ENCODE measurements at places on chromosomes 11 and 22.

- DNase-seq, result no peak
Observed at GRCh38 chr11:63770763-63771162, 2.2 kb upstream of the ZFTA start.

- no peak for DNase-seq
Observed at GRCh38 chr22:47357493-47357892, 595.0 kb downstream of the TBC1D22A start.

DNA sequence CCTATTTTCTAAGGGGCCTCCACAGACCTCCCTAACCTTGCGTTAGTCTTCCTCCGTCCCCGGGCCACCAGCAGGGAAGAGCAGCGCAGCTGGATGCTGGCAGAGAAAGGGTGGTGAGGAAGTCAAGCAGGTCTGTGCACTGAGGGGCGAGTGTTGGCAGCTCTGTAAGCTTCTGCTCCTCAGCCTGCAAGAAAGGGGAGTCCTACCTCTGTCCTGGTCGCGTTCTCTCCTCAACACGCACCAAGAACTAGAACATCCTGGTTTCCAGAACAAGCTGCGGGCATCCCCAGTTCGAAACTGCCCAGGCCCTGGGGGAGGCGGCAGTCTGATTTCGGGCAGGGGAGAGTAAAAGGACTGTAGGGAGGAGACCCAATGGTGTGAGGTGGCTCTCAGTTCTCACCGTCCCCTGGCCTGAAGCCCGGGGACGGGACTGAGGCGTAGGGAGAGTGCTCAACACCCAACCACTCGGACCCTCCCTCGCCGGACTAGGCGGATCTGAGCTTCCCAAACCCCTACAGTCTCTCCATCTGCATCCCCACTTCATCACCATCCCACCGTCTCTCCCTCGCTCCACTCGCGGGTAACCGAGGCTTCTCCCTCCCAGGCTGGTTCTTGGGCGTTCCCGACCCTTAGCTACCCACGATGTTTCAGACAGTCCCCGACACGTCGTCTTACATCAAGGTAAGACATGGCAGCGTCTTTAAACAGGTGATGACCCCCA is 7.7 kb upstream of the FLI1 start:
- no peak for DNase-seq

GRCh38 chr11:31767685-31768084 is 43.4 kb downstream of the PAX6 start:
- no peak for DNase-seq

GRCh38 chr11:97938789-97939188 is 1082.0 kb upstream of the CNTN5 start:
- DNase-seq, result no peak

GRCh38 chr22:25484521-25485315 is 79.8 kb upstream of the GRK3 start:
- DNase-seq, result no peak

DNA sequence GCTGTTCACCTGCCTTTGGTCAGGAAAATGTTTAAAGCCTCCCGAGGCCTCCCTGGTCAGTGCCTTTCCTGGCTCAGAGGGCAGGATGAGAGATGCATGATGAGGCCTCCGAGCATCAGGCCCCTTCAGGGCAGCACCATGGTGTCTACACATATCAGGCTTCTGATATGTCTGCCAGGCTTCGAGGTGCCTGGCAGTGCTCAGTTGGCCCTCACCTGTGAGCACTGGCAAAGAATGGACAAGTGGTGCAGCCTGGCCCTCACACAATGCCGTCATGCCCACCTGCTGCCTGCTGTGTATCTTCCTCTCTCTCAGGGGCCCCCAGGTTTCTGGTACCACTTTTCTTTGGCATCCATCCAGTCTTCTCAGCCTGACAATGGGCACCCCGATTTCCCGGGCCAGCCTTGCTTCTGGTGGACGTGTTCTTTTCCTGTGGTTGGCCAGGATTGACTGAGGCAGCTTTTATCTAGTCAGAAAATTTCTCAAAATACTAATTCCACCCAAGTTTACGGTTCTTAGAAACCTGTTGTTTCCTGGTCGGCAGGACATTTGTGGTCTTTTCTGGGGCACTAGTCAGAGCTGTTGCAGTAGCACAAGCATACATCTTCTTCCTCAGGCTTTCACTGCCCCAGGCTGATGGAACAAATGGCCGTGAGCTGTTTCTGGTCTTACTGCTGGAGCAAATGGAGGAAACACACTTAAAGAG is 76.8 kb upstream of the SUSD2 start:
- DNase-seq, result peak; percentile 21

- DNase-seq, result no peak
Observed at GRCh38 chr11:19873730-19874129, 161.1 kb downstream of the NAV2 start.

DNA sequence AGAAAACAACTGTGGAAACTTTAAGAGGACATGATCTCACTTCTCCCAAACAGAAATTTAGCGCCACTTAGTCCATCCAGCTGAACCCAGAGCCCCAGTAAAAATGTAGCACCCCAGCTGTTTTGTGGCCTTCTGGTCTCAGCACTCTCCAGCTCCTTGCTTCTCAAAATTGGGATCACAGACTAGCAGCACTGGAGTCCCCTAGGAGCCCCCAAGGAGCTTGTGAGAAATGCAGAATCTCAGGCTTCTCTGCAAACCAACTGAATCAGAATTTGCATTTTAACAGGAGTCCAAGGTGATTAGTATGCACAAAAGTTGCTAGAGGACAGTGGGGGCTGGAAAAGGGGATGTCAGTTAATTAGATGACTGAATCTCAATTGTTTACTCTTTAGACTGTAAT is 89.8 kb upstream of the FIBIN start:
- DNase-seq, result no peak

GRCh38 chr11:78228467-78228866 is 39.7 kb downstream of the USP35 start:
- no peak for DNase-seq

GRCh38 chr11:68845351-68846002 is 3.8 kb upstream of the CPT1A start:
- no peak for DNase-seq

- no peak for DNase-seq
Observed at GRCh38 chr11:31788085-31788484, 23.0 kb downstream of the PAX6 start.

DNA sequence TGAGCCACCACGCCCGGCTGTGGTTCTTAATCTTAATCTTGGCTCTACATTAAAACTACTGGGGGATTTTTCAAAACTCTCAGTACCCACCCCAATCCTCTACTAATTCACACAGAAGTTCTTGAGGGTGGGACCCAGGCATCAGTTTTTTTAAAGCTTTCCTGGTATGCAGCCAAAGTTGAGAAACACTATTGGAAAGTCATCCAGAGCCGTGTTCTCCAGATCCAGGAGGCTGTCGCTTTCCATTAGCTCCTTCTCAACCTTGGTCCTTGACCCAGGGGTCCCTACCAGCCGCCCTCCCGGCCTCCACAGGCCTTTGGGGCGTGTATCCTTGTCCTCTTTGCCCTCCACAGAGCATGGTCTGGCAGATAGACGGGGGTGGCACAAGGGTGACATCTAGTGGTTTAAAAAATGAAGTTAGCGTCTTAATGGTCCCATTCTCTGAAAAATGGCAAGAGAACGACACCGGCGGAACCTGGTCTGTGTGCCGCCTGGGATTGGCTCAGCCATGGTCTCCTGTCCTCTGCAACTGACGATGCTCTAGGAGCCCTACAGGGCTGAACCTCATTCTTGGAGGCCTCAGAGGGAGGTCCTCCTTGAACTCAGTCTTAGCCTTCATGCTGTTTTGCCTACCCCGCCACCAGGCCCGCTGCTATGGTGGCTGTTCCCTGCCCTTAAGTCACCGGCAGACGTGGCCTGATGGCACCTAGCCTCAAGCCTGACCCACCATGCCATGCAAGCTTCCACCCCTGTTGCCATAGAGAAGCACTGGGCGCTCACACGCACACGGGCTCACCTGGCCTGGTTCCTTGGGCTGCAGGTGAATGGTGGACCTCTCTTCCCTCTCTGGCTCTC is 152.0 kb upstream of the SYN3 start:
- DNase-seq, result no peak

- no peak for DNase-seq
Observed at GRCh38 chr11:58898106-58898505, 41.2 kb upstream of the GLYATL1 start.

DNA sequence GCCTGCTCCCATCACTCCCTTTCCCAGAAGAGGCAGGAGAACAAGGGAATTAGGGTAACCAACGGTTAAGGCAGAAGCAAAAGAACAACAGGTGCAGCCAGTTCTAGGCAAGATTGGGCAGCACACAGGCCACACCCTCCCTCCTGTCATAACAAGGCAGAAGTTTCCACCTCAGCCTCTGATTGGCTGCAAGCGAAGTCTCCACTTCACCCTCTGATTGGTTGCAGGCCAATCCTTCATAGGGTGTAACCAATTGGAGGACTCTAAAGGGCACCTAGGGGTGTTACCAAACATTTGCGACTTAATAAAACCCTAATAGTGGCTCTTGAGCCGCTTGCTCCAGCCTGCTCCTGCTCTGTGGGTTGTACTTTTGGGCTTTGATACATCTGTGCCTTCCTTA is 153.8 kb downstream of the CACNA1I start:
- DNase-seq, result no peak

DNA sequence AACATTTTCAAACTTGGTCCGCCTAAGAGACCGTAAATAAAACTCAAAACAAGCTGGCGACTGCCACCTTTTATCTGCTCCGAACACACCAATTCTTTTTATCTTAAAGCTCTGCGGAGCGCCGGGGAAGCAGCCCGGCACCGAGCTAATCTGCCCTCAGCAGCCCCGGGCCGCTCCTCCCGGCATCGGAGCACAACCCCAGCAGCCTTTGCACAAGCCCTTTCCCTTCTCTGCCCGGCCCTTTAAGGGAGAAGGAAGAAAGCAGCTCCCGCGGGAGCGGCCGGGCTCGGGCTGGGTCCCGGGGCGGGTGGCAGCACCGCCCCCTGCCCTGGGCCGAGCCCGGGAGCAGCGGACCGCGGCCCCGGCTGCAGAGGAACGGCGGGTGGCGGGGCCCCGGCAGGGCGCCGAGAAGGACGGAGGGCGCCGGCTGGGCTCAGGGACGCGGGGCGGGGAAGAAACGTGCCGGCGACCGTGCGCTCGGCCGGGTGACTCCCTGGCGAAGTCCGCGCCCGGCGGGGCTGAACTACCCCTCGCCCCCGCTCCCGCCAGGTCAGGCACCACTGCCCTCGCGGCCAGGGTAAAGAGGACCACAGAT is 133.6 kb upstream of the C11orf58 start:
- peak; percentile 80 for DNase-seq

DNA sequence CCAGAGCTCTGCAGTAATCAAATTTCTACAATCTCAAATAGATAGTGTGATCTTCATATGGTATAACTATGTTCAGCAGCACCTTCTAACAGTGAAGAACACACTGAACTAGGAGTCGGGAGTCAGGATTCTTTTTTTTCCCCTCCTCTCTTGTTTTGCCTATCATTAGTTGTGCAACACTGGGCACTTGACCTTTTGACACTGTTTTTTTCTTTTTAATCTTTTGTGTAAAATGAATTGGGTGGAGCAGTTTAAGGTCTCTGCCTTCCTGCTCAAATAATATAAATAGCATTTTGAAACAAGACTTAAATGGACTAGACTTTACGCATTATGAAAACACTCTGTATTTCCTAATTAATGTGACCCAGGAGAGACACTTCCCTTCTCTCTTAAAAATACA is 39.7 kb downstream of the CTSC start:
- DNase-seq, result no peak

DNA sequence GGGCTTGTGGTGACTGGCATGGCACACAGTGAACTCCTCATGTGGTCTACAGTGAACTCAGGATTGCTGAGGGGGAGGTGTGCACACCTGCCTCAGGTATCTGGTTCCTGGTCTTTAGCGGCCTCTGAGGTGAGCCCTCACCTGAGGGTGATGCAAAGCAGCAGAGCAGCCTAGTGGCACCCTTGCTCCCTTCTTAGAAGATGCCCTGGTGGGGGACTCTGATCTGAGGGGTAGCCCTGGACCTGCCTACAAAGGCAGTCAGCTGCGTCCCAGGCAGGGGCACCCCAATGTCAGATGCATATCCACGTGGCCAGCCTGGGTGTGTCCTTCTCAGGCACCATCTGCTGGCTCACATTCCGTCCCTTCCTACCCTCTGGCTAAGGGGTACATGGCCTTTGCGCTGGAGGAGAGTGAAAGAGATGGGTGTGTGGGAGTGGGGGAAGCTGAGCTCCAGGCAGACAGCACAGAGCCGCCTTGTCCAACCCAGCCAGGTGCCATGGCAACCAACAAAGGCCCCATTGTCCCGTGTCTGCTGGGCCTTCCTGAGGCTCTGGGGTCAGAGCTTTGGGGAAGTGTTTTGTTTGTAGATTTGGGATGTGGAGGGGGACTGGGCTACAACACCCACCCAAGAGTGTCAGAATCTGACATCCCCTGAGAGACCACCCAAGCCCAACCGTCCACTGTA is 5.8 kb downstream of the PLEKHB1 start:
- DNase-seq, result no peak

DNA sequence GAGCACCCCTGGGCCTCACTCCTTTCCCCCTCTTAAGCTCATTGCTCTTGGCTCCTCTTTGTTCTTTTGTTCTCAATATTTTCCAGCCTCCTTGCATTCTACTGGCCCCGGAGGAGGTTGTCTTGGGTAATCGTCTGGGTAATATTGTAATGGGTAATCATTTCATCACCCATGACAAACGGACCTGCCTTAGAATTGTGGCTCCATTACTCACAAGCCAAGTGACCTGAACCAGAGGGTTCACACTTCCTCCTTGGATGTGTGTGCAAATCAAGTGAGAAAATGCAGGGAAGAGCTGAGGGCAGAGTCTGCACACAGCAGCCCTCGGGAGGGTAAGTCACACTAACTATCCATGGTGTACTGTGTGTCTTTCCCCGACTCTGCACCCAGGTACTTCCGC is 305.0 kb downstream of the BUD13 start:
- DNase-seq, result no peak

DNA sequence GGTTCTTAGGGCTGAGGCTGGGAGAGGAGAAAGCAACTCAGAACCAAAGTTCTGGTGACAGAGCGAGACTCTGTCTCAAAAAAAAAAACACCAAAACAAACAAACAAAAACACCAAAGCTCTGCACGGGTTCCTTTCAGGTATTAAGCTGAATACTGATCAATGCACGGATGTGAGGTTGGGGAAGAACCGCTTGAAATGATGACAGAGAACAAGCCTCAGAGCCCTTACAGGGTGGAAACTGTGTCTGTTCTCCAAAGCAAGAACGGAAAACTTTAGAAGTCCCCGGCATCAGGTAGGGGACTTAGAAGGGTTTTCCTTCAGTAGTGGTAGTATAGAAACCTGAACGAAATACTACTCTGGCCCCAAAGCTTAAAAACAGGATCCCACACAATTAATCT is 260.0 kb downstream of the TBC1D22A start:
- DNase-seq, result no peak

- DNase-seq, result no peak
Observed at GRCh38 chr22:40817737-40818136, 1.4 kb downstream of the SLC25A17 start.

Data from left ventricle myocardium superior (tissue), 1 donor.